ENCODE measurements at places on chromosomes 5 and 9.

DNA sequence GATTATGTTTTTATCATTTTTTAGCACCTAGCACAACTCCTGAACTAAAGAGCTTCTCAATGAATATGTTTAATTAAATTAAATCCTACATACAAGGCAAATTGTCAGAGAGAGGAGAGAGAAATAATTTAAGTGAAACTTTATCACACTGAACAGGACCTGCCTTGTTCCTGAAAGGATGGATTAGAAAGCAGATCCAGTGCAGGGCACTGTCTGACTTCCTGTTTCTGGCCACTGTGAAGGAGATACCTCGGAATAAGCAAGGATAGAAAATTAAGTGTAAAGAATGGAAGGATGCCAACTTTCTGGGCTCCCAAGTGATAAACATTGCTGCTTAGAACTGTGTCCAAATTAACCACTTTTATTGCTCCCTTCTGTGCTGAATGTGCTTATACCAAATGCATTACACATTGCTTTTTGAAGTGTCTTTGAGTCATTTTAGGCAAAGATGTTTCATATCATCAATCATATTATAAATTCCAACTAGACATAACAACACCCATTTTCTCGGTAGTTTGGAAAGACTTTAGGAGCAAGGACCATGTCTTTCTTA lies 89.1 kb upstream of the SPDL1 start:
- DNase-seq, result no peak

DNA sequence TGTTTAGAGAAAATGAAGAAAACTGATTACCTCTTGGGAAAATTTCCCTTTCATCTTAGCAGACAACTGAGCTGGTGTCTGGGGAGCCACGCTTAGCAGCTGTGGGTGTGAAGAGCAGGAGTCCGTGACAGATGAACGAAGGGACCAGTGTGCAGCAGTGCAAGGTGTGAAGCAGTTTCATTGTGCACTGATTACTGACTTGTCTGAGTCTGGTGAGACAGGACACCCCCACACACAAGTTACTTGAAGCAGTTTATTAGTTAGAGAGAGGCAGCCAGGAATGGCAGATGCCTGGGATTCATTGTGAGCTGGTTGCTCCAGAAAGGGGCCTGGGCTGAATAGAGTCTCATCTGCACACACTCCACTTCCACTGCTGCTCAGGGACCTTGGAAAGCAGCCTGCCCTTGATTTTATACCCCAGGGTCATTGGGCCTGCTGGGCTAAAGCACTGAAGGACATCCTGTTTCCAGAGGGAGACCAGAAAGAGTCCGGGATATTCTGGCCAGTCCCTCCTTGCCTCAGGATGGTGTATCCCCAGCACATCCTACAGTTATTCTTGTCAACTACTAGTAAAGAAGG lies 47.4 kb downstream of the FBXL7 start:
- DNase-seq, result no peak

DNA sequence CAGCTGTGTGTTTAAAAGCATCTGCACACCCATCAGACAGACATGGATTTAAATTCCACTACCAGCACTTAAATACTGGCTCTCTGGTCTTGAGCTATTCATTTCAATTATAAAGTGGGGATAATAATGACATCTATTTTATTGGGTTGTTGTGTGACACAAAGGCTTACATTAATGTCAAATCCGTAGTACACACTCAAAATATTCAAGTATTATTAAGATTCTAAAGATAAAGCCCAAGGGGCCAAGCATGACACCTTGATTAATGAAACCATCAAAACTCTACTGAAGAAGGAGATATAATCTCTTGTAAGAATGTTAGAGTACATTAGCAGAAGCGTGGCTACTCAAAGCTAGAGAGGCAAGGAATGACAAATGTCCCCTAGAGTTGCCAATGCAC lies 743.0 kb downstream of the KCTD16 start:
- DNase-seq, result no peak

GRCh38 chr5:148922606-148923005 lies 96.2 kb downstream of the ADRB2 start:
- DNase-seq, result no peak

DNA sequence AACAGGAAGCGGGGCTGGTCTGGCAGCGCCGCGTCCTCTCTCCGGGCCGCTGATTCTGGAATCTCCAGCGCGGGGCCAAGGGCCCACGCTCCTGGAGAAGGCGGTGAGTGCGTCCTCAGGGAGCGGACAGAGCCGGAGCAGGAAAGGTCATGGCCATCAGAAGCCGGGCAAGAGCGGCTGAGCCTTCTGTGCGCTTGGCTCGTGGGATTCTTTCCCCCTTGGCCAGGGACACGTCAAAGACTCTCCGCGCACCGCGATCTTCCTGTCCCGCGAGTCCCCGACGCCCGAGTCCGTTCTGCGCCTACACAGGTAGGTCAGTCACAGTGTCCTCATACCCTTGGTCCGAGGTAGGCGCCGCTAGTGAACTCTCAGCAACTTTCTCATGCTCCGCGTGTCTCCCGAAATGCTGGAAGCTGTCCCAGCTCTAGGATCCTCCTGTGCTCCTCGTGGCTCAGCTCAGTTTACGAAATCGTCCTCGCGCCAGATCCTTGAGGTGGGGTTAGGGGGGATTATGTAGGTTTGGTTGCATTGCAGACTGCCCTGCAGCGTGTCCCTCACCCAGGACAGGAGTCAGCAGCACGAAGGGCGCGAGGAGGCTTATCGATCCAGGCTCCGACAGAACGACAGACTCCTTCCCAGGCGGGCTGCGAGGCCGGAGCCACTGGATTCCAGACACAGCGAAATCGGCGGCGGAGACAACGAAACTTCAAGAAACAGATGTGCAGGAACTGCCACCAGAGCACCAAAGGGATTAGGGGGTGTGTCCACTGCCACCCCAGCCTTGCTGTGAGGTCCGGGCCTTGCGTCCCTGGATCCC lies 8.7 kb downstream of the LHX6 start:
- DNase-seq, result no peak

DNA sequence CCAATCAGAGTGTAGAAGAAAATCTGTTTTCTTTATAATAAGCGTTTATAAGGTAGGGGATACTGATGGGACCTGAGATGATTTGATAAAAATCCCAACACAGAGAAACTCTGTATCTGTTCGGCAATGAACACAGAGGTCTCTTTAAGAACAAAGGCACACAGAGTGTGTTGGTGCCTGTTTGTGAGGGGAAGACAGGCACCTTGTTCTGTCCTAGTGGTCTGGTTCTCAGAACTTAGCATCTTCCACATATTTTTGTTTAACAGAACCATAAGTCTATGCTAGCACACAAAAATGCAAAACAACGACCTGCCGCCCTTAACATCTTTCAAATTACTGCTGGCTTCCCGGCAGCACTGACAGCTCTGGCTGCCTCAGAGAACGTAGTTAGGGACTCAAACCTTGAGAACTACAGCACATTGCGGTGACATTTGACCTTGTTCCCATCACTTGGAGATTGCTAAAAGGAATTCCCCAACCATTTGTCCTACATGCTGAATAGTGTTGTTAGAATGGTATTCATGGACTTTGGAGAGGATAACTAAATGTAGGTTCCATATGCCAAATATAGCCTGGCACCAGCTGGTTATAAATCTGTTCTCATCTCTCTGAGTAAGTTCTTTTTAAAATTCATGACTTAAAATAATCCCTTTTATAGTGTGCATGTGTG lies 871.7 kb upstream of the TYRP1 start:
- no peak for DNase-seq

GRCh38 chr9:16575986-16576245 lies 294.6 kb downstream of the BNC2 start:
- DNase-seq, result no peak

DNA sequence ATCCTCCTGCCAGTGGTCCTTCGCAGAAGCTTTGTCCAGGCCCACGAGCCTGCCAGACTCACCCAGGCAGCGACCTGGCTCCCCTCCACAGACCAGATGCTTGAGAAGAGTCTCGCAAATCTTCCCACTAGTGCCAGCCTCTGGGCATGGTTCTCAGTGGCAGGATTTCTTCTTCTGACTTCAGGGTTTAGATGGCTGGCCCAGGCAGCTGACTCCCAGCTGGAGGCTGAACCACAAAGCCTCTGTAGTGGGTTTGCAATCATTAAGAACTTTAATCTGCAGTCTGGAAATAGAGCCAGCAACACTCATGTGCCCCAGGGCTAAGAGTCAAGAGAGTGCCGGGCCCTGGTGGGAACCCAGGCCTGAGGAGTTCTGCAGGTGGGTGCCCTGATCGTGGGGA lies 90.6 kb upstream of the ICE1 start:
- no peak for DNase-seq

GRCh38 chr5:157745041-157745456 lies 1.5 kb downstream of the LSM11 start:
- no peak for DNase-seq

GRCh38 chr5:143720689-143721088 lies 91.3 kb upstream of the HMHB1 start:
- no peak for DNase-seq

DNA sequence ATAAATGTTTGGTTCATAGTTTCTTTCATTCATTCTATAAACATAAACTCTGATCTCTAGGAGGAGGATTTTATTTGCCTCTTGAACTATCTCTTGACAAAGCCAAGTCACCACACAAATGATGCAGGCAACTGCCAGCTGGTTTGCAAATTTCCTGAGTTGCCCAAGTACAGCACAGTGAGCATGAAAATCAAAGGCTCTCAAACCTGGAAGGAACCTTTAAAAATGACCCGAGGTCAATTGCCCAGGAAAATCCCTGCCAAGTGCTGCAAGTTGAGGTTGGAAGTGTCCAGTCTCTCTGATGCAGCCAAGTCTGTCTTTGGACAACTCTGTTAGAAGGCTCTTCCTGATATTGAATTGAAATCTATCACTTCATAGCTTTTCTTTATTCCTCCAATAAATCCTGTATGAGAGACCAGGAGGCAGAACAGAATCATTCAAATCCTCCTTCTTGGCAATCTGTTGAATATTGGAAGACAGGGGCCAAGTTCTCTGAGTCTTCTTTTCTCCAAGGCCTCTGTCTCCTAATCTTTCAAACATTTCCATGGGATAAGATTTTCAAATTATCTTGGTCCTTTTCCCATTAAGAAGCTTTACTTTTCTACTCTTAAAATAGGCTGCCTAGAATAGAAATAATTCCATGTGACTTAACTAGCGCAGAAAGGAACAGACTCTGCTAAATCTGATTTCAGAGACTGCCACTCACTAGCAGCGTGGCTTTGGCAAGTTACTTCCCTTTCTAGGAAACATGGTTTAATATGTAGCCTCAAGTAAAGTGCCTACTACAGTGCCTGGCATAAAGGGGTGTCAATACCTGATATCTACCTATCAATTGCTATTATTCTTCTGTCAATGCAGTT lies 159.2 kb downstream of the SNX18 start:
- no peak for DNase-seq

- no peak for DNase-seq
Observed at GRCh38 chr5:137622850-137623249, 113.0 kb downstream of the KLHL3 start.

- no peak for DNase-seq
Observed at GRCh38 chr5:74686962-74687751, 2.1 kb downstream of the HEXB start.

DNA sequence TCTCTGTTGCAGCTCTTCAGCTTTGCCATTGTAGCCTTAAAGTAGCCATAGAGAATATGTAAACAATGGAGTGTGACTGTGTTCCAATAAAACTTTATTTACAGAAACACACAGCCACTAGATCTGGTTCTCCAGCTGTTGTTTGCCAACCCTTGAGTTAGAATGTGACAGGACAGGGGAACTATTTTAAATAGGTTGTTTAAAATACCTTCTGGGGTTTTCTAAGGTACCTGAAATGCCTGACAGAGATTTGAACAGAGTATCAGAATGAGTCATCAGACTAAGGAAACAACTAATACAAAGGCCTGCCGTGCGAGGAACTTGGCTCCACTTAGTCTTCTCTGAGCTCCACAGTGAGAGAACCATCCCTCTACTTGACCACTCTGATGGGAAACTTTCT lies 85.4 kb downstream of the HSD17B4 start:
- no peak for DNase-seq

DNA sequence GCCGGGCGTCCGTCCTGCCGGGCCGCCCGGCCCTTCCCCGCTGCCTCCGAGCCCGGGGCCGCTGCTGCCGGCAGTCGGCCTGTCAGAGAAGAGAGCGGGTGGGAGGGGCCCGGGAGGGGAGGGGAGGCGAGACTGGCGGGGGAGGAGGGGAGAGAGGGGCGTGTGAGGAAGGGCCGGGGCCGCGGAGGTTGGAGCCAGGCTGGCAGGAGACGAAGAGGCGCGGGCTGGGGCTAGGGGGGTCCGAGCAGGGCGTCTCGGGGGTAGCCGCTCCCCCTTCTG lies 570 bp downstream of the CREBRF start:
- no peak for DNase-seq

DNA sequence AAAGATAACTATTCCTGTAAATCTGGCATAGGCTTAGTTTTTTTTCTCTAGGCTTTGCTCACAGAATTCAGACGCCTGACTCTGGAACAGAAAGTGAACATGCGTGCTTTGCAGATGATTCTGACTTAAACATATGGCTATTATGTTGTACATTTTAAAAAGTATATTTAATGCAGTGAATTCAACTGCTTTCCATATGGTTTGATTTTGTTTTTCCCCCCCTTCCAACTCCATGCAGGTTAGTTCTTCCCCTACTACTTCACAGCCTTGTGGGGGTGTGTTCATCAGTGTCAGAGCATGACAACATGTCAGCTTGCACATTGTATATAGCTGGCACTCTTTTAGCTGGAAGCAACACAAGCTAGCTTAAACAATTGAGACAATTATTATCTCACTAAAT lies 226.8 kb downstream of the TMEM167A start:
- DNase-seq, result no peak

DNA sequence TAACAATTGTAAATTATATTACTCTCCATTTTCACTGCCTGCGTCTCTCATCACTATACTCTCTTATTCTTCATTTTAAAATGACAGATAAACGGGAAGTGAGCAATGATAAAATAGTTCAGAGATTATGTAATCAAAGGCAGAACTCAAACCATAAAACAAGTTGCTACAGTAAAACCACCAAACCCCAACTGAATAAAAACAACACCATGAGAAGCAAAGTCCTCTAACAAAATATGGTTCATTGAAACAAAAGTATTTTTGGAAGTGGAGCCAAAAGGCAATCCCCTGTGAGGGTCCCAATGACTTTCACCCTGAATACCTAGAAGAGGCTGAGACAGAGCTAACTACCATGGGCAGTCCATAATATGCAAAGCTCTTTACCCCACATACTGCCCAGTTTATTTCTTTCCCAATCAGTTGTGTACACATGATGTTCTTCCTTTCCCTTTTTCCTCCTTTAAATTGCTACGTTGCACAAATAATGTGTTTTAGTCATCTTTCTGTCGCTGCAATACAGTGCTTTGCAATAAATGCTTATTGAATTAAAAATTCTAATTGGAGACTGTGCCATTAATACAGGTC lies 64.0 kb upstream of the PTGER4 start:
- DNase-seq, result no peak

- no peak for DNase-seq
Observed at GRCh38 chr9:16325966-16326365, 544.5 kb downstream of the BNC2 start.

GRCh38 chr5:133192716-133193115 lies 140.9 kb downstream of the HSPA4 start:
- no peak for DNase-seq

GRCh38 chr5:79666758-79667157 lies 22.9 kb upstream of the CMYA5 start:
- DNase-seq, result no peak
